ENCODE measurements at places on chromosomes 4 and X. TPM values are rescaled to one million over a fixed set of nuclear protein-coding genes. Genes with fewer than 3 reads are reported as not detected.

- no peak for DNase-seq
Observed at GRCh38 chr4:159009521-159009920, 93.4 kb upstream of the RAPGEF2 start.

- no peak for DNase-seq
Observed at GRCh38 chr4:16838226-16838875, 60.1 kb downstream of the LDB2 start.

The HGFAC gene
- 2.4 TPM for total RNA-seq

DNA sequence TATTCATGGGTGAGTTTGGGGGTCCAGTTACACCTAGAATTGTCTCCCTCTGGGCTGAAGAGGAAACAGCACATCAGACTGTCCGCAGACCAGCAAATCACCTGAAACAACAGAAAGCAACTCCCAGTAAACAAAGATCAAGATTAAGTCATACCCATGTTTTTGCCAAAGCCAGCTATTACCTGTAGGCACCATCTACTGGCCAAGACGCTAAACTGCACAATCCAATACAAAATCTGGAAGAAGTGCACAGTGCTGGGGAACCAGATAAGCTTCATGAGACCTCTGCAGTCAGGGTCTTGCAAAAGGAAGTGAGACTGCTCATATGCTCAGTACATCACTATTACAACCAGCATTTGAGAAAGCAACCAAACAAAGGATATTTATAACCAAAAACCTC lies 157.5 kb upstream of the ITM2A start:
- DNase-seq = peak; percentile 3

DNA sequence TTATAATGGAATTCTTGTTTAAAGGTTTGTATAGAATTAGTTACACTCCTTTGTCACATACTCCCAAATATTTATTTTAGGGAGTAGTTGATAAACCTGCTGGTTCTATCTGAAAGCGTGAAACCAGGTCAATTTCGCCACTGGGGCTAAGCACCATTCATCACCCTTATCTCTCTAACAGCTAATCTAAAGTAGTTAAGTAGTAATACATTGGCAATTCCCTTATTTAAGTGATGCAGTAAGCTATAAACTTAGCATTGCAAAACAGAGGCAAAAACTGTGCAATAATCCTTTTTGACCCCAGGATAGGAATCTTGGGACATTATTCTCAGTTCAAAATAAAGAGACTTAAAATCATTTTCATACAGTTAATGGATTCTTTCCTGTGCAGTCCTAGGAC lies 33.7 kb upstream of the PTPN13 start:
- DNase-seq = no peak

DNA sequence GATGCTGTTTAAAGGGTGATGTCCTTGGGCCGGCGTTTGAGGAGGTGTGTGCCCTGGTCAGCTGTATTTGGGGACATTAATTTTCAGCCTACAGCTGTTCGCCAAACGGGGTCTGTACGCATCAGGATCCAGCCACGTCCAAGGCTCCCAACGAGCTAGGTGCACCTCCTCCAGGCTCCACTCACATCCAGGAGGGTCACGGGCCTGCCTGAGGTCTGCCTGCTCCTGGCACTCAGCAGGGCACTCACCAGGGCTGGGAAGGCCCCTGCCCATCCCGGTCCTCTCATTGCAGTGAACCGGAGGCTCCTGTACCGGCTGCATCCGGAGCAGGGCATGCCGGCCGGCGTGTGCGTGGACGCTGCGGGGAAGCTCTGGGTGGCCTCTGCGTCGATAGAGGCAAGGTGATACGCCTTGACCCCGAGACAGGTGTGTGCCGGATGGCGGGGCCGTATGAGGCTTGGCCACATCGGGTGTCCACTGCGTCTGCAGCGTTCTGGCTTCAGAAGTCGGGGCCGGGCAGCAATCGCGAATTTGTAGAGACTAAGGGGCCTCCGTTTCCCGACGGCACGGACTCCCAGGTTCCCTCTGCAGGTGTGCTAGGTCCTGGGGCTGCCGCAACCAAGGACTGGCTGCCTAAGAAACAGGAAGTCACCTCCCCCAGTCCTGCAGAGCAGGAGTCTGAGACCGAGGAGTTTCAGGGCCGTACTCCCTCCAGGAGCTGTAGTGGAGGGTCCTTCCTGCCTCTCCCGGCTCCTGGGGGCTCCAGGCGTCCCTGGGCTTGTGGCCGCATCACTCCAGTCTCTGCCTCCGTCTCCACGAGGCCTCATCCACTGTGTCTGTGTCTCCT lies 27.5 kb upstream of the PLCXD1 start:
- DNase-seq = no peak

The ARHGAP4 gene
- total RNA-seq = 72.2 TPM

The CHST7 gene
- 54.6 TPM for total RNA-seq

DNA sequence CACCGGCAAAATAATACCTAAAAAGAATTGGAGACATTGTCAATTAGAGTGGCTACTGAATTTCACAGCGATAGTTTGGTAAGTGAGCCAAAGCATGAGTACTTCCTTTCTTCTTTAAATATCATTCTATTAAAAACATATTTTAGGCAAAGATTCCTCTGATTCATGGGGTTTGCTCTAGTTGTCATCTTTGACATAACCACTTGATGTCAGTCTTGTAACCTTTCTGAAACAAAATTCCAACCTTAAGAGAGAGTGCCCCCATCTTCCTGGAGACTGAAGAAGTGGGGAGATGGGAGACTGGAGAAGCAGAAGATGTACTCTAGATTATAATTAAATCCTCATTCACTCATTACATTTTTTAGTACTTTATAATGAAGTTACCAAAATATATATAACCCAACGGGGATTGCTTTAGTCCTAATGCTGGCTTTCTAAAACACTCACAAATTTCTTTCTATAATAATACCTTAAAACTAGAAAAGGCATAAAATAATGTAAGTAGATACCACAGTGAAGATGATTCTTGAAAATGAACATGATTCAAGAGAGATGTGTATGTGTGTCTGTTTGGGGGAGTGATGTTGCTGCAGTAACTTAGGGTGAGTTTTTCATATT lies 96.4 kb downstream of the EMCN start:
- no peak for DNase-seq

The HHIP gene
- 0.46 TPM for total RNA-seq

DNA sequence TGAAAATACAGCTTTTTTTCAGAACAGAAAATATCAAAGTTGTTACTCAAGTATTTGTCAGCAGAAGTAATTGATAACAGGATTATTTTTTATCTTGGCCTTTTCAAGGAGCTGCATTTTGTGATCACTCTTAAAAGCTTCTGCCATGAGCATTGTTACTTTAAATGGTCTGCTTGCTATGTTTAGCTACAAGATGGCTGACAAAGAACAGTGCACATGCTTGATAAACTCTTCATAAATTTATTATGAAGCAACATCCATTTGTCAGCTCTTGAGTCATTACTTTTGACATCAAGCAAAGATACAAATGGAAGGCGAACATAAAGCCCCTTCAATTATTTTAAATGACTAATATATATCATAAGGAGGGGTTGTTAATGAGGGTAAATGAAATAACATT lies 205.4 kb upstream of the RPS6KA3 start:
- no peak for DNase-seq

- DNase-seq = no peak
Observed at GRCh38 chrX:7690842-7691241, 152.1 kb upstream of the VCX start.

DNA sequence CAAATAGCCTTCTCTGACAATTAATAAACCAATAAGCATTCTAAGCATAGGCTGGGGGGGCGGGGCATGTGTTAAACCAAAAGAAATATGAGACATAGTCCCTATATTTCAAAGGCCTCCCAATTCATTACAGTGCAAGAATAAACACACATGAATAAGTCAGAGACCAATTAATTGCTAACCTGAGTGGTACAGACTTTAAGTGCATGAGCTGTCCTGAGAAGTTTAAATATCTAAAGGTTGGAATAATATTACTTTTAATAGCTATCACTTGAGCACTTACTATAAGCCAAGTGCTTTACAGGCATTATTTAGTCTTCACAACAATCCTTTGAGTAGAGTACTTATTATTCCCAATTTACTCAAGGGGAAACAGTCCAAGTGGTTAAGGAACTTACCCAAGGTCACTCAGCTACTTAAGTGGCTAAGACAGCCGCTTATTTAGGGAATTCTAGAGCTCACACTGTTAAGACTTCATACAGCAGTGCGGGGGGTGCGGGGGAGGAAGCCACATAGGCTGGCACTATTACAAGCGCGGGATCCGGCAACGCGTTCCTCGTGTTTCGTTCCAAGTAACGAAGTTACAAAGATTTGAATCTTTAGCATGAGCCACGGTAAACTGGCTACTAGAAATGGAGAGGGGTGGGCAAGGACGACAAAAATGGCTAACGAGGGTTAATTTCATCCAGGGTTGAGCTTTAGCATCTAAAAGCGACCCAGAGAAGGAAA lies 1.4 kb downstream of the THOC2 start:
- DNase-seq = no peak

DNA sequence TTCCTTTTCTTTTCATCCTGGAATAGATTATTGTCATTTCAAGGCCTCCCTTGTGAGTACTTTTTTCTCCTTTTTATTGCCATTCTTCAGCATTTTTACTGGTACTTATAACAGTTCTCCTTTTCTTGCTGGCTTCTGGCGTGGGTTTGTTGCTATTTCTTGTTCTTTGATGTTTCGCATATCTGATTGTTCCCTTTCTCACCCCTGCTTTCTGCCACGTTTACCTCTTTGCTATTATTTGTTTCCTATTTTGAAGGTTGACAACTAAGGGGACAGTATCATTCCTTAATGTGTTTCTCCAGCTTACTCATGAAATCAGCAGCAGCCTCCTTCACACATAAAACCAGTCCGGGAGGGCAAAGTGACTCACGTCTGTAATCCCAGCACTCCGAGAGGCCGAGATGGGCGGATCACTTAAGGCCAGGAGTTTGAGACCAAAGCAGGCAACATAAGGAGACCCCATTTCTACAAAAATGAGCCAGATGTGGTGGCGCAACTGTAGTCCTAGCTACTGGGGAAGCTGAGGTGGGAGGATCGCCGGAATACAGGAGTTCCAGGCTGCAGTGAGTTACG lies 72.6 kb downstream of the DMD start:
- no peak for DNase-seq

The PABPC1L2B gene
- total RNA-seq = 9.4 TPM

DNA sequence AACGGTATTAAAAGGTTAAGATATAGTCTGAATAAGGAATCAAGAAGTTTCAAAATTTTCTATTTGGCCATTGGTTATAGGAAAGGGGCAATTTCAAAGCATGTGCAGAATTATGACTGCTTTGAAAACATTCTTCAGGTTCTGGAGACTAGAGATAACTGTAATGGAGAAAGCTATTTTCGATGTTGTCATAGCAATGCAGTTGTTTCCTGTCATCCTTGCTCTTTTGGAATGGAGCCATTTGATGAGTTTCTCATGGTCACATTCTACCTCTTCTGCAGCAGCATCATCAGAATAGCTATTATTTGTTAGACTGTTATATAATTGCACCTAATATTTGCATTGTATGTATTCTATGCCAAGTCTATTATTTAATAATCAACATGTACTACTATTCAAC lies 368.2 kb upstream of the NR3C2 start:
- DNase-seq = no peak

All from endothelial cell (in vitro differentiated cells).